ENCODE measurements at places on chromosomes 1 and 21.
A peak's percentile ranks its signal among the peaks of the same experiment; 100 is the strongest.

DNA sequence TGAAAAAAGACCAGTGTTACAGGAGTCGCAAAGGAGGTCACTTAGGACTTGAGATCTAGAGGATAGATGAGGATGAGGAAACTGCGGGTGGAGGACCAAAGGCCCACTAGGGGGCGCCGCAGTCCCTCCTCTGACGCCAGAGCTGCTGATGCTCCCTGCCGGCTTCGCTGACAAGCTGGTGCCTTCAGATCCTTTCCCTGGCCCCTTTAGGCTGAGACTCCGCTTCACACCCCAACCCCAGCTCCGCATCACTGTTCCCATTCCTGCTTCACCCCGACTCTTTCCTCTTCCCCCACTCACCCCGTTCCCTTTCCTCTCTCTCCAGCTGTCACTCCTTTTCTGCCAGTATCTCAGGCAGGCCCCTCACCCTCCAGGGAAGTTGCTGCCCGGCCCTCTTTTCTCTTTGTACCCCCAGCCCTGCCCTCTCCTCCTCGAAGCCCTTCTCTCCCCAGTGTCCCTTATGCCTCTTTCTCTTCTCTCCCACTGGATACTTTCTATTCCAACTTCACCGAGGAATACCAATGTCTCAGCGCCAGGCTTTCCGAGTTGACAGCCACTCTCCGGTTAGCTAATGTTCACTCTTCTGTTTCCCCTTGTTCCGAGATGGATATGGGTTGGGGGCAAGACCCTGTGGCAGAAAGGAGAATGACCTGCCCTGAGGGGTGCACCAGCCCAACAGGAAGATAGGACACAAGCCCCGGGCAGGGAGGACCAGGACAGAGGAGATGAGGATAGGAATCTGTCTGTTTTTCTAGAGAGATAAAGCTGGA lies 4.5 kb downstream of the KCNJ9 start:
- DNase-seq: peak; percentile 78

GRCh38 chr1:17274186-17275170 lies 25.6 kb downstream of the PADI3 start:
- DNase-seq: peak; percentile 8

GRCh38 chr1:51750729-51751128 lies 127.8 kb downstream of the NRDC start:
- DNase-seq: no peak

DNA sequence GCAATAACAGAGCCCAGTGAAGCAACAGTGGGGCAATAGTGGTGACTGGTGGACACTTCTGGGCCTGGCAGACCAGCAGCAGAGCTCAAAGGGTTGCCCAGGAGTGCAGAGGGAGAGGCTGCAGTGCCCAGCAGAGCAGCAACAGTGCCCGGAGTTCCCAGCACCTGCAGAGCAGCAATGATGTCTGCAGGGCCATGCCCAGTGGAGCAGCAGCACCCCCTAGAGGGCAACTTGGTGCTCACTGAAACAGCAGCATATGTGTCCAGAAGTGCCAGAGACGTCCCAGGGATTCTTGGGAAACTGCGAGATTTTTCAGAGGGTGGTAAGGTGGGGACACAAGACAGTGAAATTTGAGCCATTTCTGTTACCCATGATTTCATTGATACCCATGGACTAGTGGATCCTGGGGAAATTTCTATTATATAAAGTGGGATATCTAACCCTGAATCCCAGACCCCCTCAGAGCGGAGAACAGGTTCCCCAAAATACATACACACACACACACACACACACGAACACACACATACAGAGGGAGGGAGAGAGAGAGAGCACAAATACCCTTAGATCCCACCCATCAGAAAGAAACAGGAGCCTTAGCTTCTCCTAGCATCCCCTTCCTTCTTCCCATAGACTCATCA lies 156.9 kb upstream of the GJB5 start:
- peak; percentile 21 for DNase-seq

DNA sequence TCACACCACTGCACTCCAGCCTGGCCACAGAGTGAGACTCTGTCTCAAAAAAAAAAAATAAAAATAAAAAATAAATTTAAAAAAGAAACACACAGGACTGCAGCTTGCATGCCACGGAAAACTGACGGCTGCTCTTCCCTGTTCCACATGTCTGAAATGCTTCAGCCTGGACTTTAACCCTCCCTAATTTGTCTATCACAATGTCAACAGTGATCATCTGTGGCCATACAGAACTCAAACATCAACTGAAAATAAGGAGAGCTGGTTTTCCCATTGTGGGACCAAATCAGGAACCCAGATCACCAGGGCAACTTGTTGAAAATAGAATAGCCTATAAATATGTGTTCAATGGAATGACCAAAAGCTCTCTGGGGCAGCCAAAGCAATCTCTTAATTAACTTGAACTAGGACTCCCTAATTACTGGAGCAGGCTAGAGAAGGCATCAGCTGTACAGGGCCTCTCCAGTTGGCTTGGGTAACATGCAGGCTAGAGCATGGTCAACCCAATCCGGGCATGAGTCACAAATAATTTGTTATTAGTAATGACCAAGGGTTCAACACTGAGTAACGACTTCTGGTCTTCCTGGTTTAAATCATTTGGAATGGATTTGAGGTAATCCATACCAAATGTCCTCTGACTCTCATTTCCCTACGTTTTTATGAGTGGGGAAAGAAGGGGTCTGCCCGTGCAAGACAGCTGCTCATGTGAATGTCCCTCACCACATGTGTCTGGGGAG lies 62.7 kb upstream of the KAZN start:
- DNase-seq: no peak

DNA sequence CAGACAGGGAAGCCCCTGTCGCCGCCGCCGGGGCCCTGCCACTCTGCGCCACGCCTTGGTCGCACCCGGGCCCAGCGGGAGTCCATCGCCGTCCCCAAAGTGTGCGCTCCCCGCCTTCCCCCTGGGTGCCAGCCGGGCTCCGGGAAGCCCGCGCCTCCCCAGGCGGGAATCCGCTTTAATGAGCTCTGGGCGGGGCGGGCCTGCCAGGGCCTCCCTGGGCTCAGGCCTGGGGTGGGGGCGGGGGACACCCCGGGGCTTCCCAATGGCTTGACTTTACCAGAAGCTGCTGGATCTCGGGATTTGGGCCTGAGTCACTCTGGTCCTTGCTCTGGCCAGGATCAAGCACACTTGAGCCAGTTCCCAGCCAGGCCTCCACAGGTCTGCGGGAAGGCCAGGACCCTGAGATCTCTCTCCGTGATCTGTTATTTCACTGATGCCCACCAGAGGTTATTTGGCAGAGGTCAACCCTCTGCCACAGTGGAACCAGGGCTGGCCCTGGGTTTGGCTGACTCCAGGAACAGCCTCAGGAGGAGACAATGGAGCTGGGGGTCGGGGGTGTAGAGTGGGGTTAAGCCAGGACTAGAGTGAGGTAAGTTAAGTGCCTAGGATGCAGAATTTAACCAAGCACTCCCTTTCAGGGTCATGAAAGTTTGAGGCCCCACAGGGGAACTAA lies 178.4 kb upstream of the EDN2 start:
- no peak for DNase-seq

All from activated naive CD4-positive, alpha-beta T cell treated with Interleukin-2 at 50 U/mL for 16 hours (primary cell).